Renal cortex interstitium (tissue), 15 donors: ENCODE measurements at places on chromosomes 6 and 20.

- no peak for DNase-seq
Observed at GRCh38 chr6:124941259-124941658, 21.0 kb upstream of the RNF217 start.

DNA sequence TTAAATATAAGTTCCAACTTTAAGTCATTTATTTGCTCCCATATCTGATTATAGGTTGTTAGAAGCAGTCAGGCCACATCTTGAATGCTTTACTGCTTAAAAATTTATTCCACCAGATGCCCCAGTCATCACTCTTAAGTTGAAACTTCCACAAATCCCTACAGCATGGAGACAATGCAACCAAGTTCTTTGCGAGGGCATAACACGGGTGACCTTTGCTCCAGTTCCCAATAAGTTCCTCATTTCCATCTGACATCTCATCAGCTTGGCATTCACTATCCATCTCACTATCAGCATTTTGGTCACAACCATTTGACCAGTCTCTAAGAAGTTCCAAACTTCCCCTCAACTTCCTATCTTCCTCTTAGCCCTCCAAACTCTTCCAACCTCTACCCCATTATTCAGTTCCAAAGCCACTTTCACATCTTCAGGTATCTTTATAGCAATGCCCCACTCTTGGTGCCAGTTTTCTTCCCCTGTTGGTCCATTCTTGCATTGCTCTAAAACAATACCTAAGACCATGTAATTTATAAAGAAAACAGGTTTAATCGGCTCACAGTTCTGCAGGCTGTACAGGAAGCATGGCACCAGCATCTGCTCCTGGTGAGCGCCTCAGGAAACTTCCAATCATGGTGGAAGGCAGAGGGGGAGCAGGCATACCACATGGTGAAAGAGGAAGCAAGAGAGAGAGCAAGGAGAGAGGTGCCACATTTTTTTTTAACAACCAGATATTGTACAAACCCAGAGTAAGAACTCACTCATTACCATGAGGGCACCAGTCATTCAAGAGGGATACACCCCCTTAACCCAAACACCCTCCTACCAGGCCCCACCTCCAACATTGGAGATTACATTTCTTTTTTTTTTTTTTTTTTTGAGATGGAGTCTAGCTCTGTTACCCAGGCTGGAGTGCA, 15.9 kb upstream of the ITPR3 start:
- DNase-seq, result no peak

GRCh38 chr6:99402448-99402847, 8.5 kb upstream of the COQ3 start:
- no peak for DNase-seq

DNA sequence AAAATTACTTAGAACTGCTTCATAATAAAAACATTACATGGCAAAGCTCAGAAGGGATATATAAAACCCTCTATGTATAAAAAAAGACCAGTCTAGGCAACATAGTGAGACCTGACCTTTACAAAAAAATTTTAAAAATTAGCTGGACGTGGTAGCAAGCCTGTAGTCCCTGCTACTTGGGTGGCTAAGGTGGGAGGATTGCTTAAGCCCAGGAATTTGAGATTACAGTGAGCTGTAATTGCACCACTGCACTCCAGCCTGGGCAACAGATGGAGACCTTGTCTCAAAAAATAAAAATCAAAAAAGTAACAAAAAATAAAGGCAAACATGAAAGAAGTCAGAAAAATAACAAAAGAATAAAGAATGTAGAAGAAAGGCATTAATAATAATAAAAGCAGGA, 21.5 kb upstream of the TPD52L1 start:
- DNase-seq, result no peak

DNA sequence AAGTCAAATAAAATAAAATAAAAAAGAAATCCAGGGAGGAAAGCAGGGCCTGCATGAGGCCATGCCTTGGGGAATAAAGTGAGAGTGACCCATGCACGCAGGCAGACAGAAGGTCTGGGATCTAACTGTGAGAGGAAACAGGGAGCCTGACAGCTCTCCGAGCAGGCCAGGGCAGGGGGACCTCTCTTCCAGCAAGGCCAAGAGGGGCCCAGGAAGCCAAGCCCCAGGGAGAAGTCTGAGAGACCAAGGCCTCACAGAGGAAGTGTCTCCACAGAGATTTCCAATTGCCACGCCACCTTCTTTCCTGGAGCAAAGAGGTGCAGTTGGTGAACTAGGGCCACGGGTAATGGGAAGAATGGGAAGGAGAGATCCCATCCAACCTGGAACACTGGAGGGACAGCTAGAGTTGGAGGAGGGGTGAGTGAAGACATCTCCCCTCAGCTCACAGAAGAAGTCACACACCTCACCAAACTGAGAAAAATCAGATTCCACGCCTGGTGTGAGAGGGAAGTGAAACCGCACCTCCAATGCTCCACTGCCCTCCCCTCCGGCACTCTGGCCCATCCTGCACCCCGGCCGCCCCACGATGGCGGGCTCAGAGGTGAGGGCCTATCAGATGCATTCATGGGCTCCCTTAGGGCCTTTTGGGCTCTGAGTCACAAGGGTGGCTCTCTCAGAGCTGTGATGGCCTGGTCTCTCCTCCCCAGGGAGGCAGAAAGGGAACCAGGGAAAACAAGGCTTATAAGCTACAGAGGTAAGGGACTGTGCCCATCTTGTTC, 25.1 kb upstream of the TAF8 start:
- no peak for DNase-seq

GRCh38 chr20:44967207-44967807, 995 bp downstream of the STK4 start:
- no peak for DNase-seq

- DNase-seq, result no peak
Observed at GRCh38 chr20:47985092-47985850, 200.0 kb upstream of the SULF2 start.

DNA sequence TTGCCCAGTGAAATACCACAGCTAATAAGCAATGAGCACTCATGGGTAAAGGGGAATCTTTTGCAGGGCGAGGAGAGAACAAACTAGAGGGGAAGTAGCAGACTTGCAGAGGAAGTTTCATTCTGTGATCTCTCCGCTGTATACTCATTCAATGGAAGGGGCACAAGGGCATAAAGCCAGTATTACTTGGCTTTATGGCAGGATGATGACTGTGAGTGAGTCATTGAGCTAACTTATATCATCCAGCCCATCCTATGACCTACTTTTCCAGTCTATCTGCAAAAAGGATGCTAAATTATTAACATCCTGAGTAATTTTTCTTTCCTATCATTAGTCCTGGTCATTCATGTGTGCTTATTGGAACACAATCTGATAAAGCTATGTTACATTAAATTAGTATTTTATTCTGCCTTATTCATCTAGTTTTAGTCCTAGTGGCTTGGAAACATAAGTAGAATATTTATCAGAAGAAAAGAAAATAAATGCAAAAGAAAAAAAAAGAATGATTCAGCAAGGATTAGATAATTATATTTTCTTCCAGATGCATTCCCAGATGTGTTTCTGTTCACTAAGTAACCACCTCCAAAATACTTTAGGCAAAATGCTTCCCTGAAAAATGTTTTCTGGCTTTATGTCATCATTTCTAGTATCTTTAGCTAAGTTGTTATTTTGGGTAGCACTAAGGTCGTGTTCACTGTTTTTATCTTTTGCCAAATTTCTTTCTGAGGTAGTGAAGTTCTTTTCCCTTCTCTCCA, 471.7 kb downstream of the CDKAL1 start:
- no peak for DNase-seq

DNA sequence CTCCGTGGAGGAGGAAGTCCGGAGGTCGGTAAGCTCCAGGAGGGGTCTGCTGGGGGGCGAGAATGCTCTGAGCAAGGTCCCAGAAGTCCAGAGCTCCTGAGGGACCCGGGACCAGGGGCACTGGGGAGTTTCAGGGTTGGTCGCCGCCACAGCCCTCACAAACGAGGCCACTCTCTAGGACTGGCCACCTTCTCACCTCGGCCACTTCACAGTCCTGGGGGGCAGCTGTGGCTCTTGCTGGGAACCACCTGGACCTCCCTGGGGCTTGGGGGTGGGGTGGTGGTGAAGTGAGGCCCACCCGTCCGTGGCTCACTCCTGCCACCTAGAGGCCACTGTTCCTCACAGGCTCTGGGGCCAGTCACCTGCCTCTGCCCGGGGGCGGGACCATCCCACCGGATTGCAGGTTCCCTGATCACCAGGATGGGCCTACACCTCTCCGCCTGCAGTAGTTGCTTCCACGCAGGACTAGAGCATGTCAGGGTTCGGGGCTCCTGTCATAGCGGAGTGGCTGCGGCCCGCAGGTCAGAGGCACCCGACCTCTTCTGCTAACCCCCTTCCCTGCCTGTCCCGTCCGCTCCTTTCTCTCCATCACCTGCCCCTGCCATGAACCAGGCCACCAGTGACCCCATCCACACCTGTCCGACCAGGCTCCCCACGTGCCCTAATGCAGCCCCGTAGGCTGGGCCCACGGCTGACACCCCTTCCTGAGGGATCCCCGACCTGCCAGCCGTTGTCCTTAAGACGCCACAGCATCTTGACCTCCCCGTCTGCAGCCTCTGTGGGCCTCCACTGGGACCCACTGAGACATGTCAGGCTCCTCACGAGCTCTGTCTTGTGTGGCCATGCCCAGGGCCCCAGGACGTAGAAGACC, 5.1 kb upstream of the TCEA2 start:
- peak; percentile 70 for DNase-seq

DNA sequence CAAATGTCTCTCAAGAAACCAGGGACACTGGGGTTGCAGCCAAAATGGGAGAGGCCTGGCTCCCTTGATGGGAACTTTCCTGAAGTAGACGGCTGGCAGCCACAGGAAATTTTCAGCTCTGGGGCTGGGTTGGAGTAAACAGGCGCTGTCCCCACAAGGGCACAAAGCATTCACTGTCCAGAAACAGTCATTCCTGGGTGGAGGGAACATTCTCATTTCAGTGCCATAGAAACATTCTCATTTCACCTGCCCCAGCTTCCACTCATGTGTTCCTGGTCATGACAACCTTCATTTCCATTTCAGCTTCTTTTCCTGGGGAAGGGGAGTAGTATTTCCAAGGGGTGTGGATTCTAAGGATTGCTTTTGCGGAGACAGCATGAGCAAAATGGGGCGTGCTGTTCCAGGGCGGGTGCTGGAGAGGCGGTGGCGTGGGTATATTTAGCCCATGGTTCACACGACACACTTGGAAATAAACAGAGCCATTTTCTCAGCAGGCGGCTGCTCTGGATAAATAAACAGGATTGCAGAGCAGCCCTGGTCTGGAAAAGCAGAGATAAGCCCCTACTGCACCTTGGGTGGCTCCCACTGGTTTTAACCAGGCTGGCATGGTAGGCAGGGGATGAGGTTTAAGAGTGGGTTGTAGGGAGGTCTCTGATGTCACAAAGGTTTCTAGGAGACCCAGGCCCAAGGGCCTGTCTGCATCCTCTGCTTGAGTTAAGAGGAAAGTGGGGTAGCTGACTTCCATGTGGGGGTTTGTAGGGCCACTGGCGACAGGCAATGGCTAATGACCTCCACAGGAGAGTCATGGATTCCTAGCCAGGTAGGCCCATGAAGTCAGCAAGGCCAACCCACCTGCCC, 32.9 kb downstream of the COX4I2 start:
- DNase-seq, result no peak

DNA sequence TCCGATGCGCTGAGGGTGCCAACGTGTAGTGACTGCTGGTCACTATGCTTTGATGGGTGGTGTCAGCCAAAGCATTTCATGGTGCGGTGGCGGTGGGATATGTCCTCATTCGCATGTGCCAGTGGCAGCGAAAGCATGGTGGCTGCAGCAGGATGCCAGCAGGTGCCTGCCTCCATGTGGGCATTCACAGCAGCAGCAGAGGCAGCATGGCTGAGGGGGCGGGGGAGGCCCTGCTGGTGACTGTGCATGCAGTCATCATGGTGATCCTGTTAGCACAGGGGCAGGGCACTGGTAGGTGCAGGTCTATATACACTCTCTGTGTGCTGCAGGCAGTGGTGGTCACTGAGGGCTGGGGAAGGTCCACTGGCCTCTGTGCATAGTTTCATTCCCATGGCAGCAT, 22.0 kb downstream of the FIG4 start:
- no peak for DNase-seq

DNA sequence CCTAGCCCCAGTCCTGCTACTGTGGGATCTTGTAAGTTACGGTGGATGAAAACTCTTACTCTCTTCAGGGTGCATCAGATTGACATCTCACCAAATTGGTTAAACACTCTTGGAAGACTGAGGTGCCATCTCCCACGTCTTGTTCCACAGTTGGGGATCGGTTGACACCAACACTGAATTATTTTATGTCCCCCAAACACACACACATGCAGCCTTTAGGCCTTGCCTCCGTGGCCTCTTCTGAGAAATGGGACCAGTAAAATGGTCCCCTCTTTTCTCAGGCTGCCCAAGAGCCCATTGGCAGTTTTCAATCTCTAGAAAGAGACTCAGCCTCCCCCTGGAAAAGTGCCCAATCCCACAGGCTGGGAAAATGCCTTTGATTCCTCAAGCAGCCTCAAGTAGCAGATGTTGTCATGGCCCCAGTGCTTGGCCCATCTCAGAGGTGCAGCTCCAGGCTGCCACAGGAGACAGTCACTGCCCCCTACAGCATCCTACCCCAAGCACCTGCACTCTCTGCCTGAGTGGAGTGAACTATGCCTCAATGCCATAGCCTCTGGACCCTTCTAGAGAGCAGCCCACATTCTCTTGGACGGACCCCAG, 163.9 kb downstream of the ANKRD60 start:
- no peak for DNase-seq
